ENCODE measurements at places on chromosomes 7 and 10. TPM values are rescaled to one million over a fixed set of nuclear protein-coding genes. Genes with fewer than 3 reads are reported as not detected.

The ADAM8 gene
- 78.4 TPM for total RNA-seq

The TMEM130 gene
- 0.33 TPM for total RNA-seq

The NPC1L1 gene
- 1.5 TPM for total RNA-seq

The CARD11 gene
- 31.0 TPM for total RNA-seq

The SYT15B gene
- total RNA-seq = 0.21 TPM

Data from kidney epithelial cell (primary cell).